Cortex of kidney (tissue), 1 donor: ENCODE measurements at places on chromosomes 4 and X.

GRCh38 chrX:107825698-107826237 is at the start of gene MID2:
Gene MID2, plus strand, starts transcription at chrX:107825866. Its CDS starts 561 bp downstream, at chrX:107826427.
- no peak for DNase-seq

DNA sequence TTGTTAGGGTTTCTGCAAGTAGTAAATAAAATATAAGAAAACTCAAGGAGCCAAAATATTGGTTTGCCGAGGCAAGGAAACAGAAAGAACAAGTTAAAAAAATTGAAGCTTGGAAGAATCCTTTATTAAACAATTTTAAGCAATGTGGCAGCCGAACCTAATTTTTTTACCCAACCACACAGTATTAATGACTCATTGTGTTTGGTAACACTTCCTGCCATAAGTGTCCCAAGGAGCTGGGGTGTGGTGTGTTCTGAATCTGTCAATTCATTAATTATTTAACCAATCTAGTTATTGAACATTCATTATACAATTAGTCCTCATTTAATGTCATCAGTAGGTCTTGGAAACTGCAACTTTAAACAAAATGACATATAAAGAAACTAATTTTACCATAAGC is 19.3 kb upstream of the CPE start:
- DNase-seq = no peak

- DNase-seq = no peak
Measured at GRCh38 chrX:3348191-3348590, 1.7 kb upstream of the MXRA5 start.

GRCh38 chrX:74179990-74180389 is 124.0 kb upstream of the ZCCHC13 start:
- no peak for DNase-seq

DNA sequence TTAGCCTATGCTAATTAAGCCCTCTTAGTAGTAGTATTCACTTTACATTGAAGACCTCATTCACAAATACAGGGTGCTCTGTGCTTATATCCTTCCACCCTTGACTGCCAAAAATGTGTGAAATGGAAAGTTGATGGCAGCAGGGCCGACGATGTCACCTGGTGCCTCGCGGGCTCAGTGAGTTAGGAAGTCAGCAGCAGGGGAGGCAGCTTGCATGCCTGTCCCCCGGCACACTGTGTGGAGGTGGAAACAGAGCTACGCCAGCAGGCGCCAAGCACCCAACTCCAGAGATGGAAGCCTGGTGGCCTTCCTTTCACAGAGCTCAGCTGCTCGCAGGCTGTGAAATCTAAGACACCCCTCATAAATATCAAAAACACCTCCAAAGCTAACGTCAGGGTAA is 8.4 kb downstream of the MSL3 start:
- no peak for DNase-seq

DNA sequence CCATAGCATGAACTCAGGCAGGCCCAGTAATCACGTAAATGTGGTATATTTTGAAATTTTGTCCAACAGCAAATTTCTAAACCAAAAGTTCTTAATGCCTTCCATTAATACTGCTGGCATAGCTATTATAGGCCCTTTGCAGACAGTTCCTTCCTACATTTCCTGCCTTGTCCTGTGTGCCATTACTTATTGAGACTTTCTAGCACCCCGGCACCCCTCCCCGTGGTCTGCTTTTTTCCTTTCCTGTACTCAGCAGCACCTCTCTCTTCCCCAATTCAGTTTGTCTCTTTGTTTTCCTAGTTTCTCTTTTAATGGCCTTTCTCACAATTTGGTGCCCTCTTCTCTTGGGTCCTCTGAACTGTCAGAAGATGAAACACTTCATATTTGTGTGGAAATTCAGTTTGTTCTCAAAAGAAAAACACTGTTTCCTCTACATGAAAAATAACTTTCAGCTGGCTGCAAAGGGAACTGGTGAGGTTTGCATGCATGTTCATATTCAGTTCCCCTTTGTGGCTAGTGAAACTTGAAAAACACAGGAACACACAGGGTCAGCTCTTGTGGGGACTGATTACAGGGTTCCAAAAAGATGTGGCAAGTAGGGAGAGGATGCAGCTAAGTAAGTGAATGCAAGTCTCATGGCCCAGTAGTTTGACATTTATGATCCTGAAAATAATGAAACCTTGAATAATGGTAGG is 17.1 kb downstream of the GPR34 start:
- no peak for DNase-seq

DNA sequence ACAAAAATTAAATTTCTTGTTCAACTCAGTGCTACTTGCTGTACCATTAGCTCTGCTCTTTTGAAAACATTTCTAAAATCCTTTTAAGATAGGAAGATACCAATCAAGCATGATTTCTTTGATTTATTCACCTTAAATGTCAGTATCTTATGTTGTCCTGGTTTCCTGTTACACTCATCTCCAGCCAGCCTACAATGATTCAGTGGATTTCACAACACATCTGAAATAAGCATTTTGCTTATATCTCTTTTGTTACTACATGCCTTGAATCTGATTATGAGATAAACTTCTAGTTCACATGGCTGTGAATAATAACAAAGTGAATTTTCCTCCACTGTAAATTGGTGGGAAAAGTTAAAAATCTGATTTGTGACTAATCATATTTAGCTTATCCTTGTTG is 112.5 kb upstream of the BMP3 start:
- no peak for DNase-seq

- no peak for DNase-seq
Measured at GRCh38 chr4:120773641-120774040, 148.9 kb downstream of the PRDM5 start.

DNA sequence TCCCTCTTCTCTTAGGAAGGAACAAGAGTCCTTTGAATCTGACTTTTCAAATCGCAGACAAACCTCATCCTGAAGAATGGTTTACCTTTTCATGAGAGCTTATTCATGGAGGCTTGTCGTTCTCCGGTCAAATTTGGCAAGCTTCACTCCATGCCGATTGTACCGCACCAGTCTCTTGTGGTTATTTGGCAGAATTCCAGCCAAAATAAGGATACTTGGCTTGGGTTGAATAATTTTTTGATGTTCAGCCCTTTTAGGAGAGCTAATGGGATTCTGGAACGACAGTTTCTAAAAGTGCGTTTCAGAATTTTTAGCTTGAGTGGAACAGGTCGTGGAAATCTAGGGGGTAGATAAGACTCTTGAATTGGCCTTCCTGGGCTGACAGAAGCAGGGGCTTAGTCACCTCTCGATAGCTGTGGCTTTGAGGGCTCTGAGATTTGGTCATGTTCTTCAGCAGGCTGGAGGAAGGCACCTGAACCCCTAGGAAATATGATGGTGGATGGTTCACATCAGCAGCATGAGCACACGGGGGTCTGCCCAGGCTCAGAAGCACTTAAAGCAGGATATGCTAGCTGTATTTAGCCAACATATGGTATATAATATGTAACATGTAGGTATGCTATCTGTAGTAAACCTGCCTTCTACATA is 1.5 kb downstream of the KLHL2 start:
- DNase-seq = no peak

DNA sequence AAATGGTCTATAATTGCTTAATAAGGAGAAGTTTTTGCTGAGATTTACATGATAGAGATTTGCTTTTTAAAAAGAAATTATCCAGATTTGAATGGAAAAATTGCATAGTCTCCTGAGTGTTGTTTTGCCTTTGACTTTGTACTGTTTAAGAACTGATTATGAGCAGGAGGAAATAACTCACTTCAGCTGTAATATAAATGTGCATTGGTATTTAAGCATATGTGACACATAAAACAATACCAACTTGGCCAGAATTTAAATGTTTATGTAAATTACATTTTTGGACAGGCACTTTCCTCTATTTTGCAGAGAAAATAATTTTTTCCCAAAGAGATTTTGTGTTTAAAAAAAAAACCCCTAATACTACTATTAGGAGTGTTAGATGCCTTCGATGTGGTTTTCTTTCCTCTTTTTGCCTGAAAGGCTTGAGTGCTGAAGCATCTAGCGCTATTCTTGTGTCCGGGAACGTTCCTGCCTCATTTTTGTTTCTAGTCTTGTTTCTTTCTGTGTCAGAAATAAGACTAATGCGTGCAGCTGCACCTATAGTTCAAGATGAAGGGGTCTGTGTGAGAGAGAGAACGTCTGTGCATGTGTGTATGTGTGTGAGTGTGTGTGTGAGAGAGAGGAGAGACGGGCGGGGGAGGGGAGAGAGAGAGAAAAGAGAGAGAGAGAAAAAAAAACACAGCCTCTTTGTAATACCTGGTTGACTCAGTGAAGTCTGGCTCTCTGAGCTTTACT is 60.8 kb downstream of the TBL1X start:
- DNase-seq = no peak

GRCh38 chr4:76980261-76980660 is 30.7 kb downstream of the SEPTIN11 start:
- no peak for DNase-seq

DNA sequence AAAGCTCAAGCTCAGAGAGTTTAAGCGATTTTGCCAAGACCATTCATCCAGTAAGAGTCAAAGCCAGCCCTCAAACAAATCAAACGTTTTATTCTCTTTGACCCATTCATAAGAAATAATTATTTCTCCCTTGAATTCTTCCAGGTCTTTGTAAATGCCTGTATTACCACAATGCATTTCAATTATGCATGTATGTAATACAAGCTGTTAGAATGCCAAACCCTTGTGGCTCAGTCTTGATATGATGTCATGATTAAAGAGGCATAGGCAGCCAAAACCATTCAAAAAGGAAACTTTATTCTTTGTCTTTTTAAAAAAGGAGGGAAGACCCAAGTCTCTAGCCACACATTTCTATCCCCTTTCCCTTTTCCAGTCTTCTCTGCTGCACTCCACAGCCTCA is 56.5 kb upstream of the PGM2 start:
- no peak for DNase-seq

GRCh38 chr4:138562544-138562991 is 320.4 kb upstream of the SLC7A11 start:
- no peak for DNase-seq

DNA sequence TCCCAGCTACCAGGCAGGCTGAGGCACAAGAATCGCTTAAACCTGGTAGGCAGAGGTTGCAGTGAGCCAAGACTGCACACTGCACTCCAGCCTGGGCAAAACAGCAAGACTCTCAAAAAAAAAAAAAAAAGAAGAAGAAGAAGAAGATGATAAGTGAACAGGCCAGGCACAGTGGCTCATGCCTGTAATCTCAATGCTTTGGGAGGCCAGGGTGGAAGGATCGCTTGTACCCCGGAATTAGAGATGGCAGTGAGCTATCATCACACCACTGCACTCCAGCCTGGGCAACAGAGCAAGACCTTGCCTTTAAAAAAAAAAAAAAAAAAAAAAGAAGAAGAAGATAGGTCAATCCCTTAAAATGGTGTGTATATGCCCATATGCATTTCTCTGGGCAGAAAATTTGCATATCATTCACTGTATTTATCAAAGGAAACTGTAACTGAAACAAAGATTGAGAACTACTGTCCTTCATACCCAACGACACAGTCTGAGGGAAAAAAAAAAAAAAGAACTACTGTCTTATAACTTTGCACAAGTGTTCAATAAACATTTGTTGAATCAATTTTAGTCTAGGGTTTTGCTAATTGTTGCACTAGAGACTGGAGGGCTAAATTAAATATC is 2.3 kb downstream of the RFC1 start:
- DNase-seq = no peak

GRCh38 chrX:7372825-7373525 is 225.0 kb upstream of the PUDP start:
- DNase-seq = no peak
